SJCRH30 (cell line): ENCODE measurements at places on chromosomes 6 and 20. TPM values are rescaled to one million over a fixed set of nuclear protein-coding genes. Genes with fewer than 3 reads are reported as not detected.

- DNase-seq: no peak
Observed at GRCh38 chr6:112835078-112835477, 487.9 kb downstream of the RFPL4B start.

DNA sequence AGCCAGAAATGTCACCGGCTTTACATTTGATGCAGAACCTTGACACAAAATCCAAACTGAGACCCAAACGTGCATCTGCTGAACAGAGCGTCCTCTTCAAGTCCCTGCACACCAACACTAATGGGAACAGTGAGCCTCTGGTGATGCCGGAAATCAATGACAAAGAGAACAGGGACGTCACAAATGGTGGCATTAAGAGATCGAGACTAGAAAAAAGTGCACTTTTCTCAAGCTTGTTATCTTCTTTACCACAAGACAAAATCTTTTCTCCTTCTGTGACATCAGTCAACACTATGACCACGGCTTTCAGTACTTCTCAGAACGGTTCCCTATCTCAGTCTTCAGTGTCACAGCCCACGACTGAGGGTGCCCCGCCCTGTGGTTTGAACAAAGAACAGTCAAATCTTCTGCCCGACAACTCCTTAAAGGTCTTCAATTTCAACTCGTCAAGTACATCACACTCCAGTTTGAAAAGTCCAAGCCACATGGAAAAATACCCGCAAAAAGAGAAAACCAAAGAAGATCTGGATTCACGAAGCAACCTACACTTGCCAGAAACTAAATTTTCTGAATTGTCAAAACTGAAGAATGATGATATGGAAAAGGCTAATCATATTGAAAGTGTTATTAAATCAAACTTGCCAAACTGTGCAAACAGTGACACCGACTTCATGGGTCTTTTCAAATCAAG, 108.4 kb downstream of the RTN4IP1 start:
- no peak for DNase-seq

- no peak for DNase-seq
Observed at GRCh38 chr6:47400581-47400980, 77.0 kb upstream of the CD2AP start.

Gene DNMT3B
- total RNA-seq: 15.6 TPM in 2 replicates

Gene DLK2
- 5.4 and 5.8 TPM in 2 replicates for total RNA-seq

Gene RFX6
- not detected in 2 replicates for total RNA-seq
